Spinal cord (tissue), 10 donors: ENCODE measurements at places on chromosomes 5 and 9. TPM values are rescaled to one million over a fixed set of nuclear protein-coding genes. Genes with fewer than 3 reads are reported as not detected.

DNA sequence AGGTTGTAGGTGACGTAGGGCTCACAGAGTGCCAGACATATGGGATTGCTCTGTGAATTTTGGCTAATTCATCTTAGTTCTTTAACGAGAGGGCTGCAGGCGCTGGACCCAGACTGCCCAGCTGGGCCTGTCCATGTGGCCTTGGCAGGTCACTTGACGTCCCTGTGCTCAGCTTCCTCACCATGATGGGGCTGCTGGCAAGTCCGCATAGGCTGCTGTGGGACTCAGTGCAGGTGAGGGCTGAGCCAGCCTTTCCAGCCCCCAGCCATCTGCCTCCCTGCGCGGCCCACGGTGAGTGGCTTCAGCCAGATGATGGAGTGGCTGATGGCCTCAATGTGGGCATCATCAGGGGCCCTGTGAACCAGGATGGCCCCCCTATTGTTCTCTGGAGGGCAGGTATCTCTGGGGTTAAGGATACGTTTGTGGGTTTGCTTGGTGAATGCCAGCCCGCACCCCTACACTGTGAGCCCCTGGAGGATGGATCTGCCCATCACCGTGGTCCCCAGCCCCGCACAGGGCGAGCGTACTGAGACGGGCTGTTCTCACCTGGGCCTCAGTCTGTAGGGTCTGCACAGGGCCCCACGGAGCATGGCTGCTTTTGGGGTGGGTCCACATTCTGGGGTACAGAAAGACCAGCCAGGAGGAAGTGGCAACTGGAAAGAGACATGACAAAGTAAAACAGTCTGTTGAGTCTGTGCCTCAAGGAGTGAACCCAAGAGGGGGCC lies 3.7 kb downstream of the CARD19 start:
- H3K36me3 ChIP-seq = peaks cover 6% of the 10 kb centered on the region
- DNase-seq = no peak
- no peak overlapping the region for H3K4me3 ChIP-seq
- H3K27me3 ChIP-seq = no peaks in the 10 kb centered on the region
- H3K4me1 ChIP-seq = peaks cover 44% of the 10 kb centered on the region

GRCh38 chr5:142210011-142210410 lies 101.4 kb downstream of the NDFIP1 start:
- no peaks in the 10 kb centered on the region for H3K36me3 ChIP-seq
- H3K27me3 ChIP-seq = no peaks in the 10 kb centered on the region
- no peak overlapping the region for H3K4me3 ChIP-seq

DNA sequence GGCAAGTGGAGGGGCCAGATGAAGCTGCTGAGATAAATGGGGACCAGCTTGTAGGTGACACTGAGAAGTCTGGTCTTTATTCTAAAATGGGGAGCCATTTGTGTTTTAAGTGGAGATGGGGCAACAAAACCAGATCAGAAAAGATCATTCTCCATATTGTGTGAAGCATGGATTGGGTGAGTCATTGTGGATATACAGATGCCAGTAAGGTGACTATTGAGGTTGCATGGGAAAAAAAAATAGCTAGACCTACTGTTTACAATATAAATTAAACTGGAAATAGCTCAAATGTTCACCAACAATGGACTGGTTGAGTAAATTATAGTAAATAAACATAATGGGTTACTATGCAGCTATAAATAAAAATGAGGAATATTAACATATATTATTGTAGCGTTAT lies 5.4 kb upstream of the MAP1B start:
- H3K4me3 ChIP-seq = no peak overlapping the region
- DNase-seq = no peak
- no peaks in the 10 kb centered on the region for H3K27me3 ChIP-seq
- no peak overlapping the region for H3K27ac ChIP-seq
- H3K36me3 ChIP-seq = no peaks in the 10 kb centered on the region

- no peak overlapping the region for H3K4me3 ChIP-seq
- DNase-seq = no peak
- H3K27me3 ChIP-seq = no peaks in the 10 kb centered on the region
- H3K36me3 ChIP-seq = no peaks in the 10 kb centered on the region
- H3K4me1 ChIP-seq = no peaks in the 10 kb centered on the region
- H3K27ac ChIP-seq = no peak overlapping the region
These were observed 222.9 kb downstream of the ARL15 start for GRCh38 chr5:54087436-54087835.

DNA sequence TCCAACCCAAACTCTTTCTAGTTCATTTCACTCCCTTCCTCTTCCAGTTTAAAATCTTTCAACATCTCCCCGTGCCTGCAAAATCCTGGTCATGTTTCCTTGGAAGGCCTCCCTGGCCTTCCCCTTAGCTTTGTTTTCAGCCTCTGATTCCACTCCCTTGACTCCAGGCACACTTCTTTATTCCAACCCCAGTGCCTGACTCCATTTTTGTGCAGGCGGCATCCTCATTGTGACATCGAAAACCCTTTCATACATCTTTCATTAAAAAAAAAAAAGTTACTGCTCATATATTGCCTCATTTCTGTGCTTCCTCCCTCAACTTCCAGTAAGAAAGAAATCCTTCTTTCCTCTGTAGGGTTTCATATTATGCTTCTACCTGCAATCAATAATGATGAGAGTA lies 7.1 kb upstream of the TNFSF8 start:
- no peak overlapping the region for H3K27ac ChIP-seq
- H3K4me1 ChIP-seq = no peaks in the 10 kb centered on the region
- no peak overlapping the region for H3K4me3 ChIP-seq
- DNase-seq = no peak
- no peaks in the 10 kb centered on the region for H3K36me3 ChIP-seq

DNA sequence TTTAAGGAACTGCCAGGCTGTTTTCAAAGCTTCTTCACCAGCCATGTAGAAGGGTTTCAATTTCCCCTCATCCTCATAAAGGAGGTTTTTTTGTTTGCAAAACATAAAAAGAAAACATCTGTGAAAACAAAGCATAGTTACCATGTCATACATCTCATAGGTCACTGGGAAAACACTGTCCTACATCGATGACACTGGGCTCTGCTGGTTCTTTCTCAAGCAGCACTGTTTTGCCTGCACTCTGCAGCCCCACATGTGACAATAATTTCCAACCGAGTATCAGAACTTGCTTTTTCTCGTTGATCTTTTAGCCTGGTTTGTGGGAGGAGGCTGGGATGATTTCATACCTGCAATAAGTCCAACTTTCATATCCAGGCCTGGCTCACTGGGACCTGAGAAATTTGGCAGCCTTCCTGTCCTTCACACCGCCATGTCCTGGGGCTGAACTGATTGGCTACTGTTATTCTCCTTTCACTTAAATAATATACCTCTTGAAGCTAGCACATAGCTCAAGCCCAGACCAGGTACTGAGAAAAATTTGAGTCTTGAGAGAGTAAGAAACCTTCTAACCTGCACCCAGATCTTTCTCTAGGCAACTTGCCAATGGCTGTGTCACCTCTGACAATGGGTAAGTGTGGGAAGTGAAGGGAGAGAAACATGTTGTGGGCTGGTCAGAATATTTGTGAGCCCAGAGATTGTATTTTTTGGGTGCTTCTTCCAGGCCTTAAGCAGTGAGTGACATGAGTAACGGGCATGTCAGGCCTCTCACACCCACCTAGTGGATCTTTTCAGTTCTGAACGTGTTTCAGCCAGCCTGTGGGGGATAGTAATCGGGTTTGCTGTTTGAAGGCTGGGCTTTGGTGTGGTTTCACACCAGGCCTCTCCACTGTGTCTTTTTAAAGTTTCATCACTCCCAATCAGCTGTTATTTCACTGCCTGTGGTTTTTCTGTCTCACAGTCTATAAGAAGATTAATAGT lies 502.8 kb downstream of the NTRK2 start:
- no peak for DNase-seq
- H3K36me3 ChIP-seq = no peaks in the 10 kb centered on the region
- no peak overlapping the region for H3K4me3 ChIP-seq

DNA sequence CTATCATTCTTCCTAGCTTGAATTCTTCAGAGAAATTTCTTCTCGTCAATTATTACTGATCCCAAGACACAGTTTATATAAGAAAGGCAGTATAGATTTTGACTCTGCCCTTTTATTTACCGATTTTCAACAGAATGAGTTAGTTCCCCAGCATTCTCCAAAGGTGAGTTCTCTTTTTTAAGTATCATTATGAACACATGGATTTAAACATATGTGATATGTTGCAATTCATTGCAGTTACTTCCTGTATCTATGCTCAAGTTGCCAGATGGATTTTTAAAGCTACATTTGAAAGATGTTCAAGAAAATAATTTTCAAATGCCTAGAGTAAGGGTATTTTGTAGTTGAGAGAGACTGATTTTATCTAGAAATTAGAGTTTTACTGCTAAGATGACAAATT lies 8.4 kb downstream of the WDR41 start:
- H3K4me1 ChIP-seq = no peaks in the 10 kb centered on the region
- H3K4me3 ChIP-seq = no peak overlapping the region
- no peaks in the 10 kb centered on the region for H3K27me3 ChIP-seq
- peaks cover 7% of the 10 kb centered on the region for H3K36me3 ChIP-seq

DNA sequence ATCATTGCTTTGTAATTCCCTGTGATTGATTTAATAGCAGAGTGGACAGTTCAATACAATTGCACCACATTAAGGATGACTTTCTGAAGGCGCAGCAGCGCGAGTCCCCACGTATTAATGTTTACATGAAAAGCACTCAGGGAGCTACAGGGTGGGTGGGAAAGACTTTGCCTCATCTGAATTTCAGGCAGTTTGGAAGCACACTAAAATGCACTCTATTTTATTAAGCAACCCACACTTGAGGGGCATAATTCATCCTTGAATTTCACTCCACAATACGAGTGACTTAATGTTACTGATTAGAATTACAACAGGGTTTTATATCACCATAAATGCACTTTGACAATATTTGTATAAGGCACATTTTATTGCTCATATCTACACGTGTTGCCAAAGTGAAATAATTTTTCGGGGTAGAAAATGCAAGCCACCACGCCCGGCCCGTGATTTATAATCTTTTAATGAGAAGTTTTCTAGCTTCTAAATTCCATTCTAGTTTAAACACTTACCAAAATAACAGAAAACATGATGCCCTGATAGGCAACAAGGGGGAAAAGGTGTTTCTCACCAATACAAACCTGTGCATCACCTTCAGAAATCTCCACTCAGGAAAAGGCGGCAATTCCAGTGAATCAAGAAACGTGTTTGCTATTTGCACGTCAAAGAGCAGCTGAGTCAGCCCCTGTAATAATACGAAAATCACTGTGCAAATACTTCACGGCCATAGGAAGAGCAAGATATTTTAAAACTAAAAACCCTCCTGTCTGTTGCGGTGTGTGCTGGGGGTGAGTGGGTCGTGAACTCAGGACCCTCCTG lies 40.5 kb downstream of the IRX4 start:
- no peak overlapping the region for H3K27ac ChIP-seq
- H3K27me3 ChIP-seq = peaks cover 11% of the 10 kb centered on the region
- peaks cover 6% of the 10 kb centered on the region for H3K4me1 ChIP-seq
- H3K4me3 ChIP-seq = no peak overlapping the region
- no peak for DNase-seq
- H3K36me3 ChIP-seq = peaks cover 3% of the 10 kb centered on the region

- H3K4me3 ChIP-seq = no peak overlapping the region
- no peaks in the 10 kb centered on the region for H3K36me3 ChIP-seq
- H3K4me1 ChIP-seq = peaks cover 15% of the 10 kb centered on the region
These were observed 210.7 kb upstream of the DMRT1 start for GRCh38 chr9:630817-631216.

GRCh38 chr5:92470770-92471169 lies 1087.7 kb upstream of the ARRDC3 start:
- H3K4me1 ChIP-seq = no peaks in the 10 kb centered on the region
- H3K27me3 ChIP-seq = no peaks in the 10 kb centered on the region
- no peak overlapping the region for H3K4me3 ChIP-seq
- no peak for DNase-seq

DNA sequence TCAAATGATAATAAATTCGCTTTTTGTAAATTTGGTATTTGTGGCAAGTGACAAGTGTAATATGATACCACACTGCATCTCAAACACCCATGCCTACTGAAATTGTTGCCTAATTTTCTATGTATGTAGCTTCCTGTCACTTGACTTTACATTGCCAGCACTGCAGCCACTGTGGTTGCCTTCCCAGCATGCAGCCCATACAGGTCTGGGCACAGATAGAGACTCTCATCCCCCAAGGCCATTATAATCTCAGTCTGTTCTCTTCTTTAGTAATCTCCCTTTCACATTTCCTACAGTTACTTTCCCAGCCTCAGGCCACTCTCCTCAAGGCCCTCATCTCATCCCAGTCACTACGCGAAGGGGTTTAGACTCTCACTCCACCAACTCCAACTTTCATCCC lies 1200.6 kb downstream of the PTPRD start:
- no peak overlapping the region for H3K27ac ChIP-seq
- no peaks in the 10 kb centered on the region for H3K4me1 ChIP-seq
- no peak overlapping the region for H3K4me3 ChIP-seq
- DNase-seq = no peak

GRCh38 chr9:92151691-92152393 lies 36.6 kb upstream of the SPTLC1 start:
- H3K27me3 ChIP-seq = no peaks in the 10 kb centered on the region
- peaks cover 26% of the 10 kb centered on the region for H3K4me1 ChIP-seq
- H3K36me3 ChIP-seq = no peaks in the 10 kb centered on the region
- no peak overlapping the region for H3K4me3 ChIP-seq

GRCh38 chr9:19375538-19375937 lies 4.5 kb downstream of the RPS6 start:
- H3K4me1 ChIP-seq = peaks cover 11% of the 10 kb centered on the region
- no peak overlapping the region for H3K27ac ChIP-seq
- no peaks in the 10 kb centered on the region for H3K27me3 ChIP-seq

GRCh38 chr9:126419475-126419874 lies 92.8 kb downstream of the MVB12B start:
- no peaks in the 10 kb centered on the region for H3K27me3 ChIP-seq
- H3K36me3 ChIP-seq = peaks cover 41% of the 10 kb centered on the region
- DNase-seq = no peak
- H3K4me3 ChIP-seq = no peak overlapping the region
- H3K4me1 ChIP-seq = peaks cover 37% of the 10 kb centered on the region
- no peak overlapping the region for H3K27ac ChIP-seq

GRCh38 chr9:135887585-135888050 lies 19.7 kb downstream of the CAMSAP1 start:
- no peak overlapping the region for H3K4me3 ChIP-seq
- no peaks in the 10 kb centered on the region for H3K27me3 ChIP-seq
- peaks cover 25% of the 10 kb centered on the region for H3K36me3 ChIP-seq
- H3K4me1 ChIP-seq = peaks cover 77% of the 10 kb centered on the region

GRCh38 chr5:142716963-142717362 lies 31.1 kb upstream of the FGF1 start:
- peak; percentile 63 for DNase-seq
- no peak overlapping the region for H3K4me3 ChIP-seq
- H3K36me3 ChIP-seq = no peaks in the 10 kb centered on the region
- H3K4me1 ChIP-seq = peaks cover 30% of the 10 kb centered on the region
- H3K27ac ChIP-seq = no peak overlapping the region

The IL7R gene
- 0.50 TPM for total RNA-seq

The SCGB3A2 gene
- total RNA-seq = not detected

The SMIM3 gene
- total RNA-seq = 30.6 TPM

The FREM1 gene
- total RNA-seq = 41.5 TPM

The FGF18 gene
- 5.2 TPM for total RNA-seq

The SHROOM1 gene
- 4.5 TPM for total RNA-seq

The PCDHB4 gene
- 4.1 TPM for total RNA-seq

The MINAR2 gene
- total RNA-seq = 0.10 TPM

The PCDHGC5 gene
- total RNA-seq = 5.9 TPM

The MAMDC2 gene
- total RNA-seq = 6.3 TPM

The PRR7 gene
- 4.3 TPM for total RNA-seq
